ENCODE measurements at places on chromosomes 5 and 9.

DNA sequence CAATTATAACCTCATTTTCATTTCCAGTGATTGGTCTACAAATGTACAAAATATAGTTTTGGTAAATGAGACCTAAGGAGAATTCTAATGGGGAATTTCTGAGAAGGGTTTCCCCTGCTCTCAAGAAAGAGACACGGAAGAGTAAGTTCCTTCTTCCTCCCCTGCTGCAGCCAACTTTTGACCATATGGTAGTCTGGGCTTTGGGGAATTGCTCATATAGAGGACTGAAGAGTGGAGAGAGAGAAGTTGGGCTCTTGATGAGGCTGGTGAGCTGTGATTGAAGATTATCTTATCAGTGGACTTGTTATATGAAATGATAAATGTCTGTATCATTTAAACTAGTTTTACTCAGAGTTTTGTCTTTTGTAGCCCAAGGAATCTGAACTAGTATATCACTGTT is 4.3 kb upstream of the LNPEP start:
- DNase-seq: no peak

DNA sequence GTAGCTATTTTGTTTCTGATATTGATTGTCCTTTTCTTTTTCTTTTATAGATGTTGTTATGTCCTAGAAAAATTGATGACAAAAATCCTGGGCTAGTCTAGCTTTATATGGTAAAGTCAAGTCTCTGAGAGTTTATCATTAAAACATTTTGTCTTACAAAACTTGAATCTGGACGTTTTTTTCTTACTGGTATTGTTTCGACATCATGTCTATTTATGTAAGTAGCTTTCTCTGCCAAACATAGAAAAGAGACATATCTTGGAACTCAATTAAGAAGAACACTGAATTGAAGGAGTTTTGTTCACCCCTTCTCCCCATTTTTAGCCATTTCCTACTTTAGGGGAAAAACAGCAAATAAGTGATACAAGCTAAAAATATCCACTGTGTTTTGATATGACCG is 151.5 kb downstream of the ISOC1 start:
- DNase-seq: no peak

- DNase-seq: no peak
These were observed 5.8 kb downstream of the GRK6 start for GRCh38 chr5:177432143-177432838.

DNA sequence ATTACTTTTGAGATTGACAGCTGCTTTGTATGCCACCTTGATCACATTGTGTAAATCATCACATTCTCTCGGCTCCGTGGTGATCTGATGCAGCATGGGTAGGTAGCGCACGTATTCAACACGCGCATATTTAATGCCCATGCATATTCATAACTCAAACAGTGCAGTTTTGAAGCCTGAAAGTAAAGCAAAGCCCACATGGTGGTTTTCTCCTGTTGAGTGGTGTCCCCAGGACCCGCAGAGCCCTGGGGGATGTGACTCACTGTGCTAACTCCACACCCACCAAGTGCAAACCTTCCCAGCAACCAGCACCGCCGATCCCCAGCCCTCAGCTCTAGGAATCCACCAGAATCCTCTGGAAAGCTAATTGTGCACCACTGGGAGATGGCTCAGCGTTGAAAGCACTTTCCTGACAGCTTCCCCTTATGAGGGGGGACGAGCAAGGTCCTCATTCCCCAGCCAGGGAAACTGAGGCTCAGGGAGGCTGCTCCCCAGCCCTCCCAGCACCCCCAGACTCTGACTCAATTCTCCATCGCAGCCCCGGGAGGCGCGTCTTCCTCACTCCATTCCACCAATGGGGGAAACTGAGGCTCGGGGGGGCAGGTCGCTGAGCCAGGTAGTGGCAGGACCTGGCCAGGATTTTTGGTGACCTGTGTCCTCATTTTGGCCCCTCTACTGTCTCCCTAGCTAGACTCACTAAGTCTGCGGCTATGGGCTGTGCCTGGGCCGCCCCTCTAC is 46.4 kb downstream of the SARDH start:
- no peak for DNase-seq

DNA sequence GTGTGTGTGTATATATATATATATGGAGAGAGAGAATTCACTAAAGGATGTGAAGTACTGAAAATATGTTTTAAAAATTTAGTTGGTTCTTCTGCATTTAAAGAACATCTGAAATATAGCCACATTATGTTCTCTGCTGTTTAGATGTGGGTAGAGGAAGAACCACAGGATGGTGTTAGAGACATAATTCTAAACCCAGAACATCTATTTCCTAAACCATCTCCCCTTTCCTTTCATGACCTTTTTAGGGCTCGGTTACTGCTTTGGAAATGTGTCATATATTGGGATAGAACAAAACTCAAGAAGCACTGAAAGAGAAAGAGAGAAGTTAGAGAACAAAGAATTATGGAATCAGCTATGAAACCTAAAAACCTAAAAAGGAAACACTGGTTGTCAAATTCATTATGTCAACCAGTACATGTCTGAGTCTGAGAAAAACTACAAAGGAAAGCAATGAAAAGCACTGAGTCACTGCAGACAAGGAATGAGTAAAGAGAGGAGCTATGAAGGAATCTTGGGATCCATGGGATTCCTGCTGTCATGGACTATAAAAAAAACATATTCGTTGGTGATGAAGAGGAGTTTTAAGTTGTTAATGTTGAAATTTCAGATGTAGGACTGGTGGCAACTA is 28.4 kb downstream of the SLC12A2 start:
- DNase-seq: no peak

DNA sequence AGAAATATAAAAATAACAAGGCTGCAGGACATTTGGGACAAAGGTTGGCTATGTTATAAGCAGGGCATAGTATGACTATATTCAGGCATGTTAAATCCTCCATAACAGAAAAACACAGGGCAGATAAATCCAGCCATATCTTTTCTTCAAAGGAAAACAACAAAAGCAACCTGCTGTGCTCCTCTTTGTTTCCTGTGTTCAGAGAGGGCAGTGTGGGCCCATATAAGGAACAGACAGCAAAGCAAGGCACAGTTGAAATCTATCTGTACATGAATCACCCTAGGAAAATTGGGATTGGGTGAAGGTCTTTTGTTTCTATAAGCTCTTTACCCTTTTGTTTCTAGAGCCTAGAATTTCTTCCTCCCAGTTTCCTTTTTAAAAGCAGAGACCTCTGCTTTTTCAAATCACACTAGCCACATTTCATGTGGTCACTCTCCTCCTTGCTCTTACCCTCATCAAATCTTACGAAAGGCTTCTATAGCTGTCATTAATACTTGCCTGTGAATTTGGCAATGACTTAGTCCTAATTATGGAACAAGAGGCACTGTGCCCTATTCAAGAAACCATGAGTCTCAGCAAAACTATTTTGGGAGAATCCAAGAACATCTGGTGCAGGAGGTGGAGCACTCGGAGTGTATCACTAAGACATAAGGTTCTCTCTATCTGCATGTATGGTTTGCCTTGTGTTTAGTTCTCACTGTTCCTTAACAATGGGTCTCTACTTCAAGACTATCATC is 1.8 kb downstream of the GZMA start:
- no peak for DNase-seq

- no peak for DNase-seq
These were observed 23.4 kb downstream of the UBE2R2 start for GRCh38 chr9:33840381-33840780.

Measured in adrenal gland (tissue), 19 donors.